Small intestine (tissue), 16 donors: ENCODE measurements at places on chromosomes 2 and 18.

DNA sequence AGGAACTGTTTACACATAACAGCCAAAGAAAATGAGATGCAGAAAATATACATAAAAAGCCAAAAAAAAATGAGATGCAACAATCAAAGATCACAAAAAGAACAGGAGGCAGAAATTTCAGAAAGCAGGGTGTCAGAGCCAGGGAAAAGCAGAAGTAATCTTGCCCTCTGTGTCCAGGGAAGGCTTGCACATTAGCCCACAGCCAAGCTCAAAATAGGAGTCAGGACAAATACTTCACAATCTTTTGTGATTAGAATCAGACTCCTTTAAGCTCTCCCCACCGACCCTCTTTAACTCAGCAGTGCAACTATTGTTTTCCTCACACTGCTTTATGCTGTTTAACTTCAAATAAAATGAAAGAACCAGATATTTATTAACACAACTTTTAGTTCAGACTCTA, 34.6 kb downstream of the IAH1 start:
- no peak for DNase-seq

DNA sequence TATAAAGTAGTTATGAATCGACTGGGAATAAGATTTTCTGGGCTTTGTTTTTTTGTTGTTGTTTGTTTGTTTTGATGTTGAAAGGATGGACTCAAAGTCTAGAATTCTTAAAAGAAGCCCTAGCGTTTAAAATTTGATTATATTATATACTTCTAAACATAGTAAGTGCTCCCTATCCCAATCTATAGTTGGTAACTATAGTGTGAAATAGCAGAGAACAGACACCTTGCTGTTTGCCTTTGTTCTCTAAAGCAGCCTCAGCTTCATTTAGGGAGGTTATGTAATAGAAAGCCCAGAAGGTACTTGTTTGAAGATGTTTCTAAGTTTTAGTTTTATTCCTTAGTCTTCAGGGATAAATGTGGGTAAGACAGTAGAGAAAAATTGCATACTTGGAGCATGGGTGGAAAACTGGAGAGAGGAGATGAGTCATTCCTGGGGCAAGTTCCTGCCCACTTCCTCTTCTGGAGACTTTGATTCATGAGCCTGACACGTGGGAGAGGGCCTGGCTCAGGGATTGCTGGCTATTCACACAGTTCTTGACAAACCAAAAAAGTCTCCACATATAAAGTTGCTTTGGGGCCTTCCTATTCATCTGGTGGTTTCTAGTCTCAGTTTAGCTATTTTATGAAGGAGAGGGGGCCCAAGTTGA, 131.9 kb downstream of the MYO1B start:
- DNase-seq, result peak; percentile 94

DNA sequence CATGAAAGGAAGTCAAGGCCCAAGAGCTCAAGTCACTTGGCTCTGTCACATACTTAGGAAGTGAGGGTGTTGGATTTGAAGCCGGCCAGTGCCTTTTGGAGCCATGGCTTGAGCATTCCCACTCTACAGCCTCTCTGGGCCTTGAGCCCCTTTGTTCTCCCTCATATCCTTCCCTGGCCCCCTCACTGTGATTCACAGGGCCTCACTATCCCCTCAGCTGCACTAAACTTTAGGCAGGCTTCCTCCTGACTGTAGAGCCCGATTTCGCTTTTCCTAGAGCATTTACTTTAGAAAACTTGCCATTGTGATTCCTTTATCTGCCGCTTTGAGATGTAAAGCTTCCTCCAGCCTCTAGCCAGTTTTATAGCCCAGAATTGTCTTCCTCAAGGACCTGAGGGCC, 107.6 kb downstream of the FBXO15 start:
- no peak for DNase-seq

DNA sequence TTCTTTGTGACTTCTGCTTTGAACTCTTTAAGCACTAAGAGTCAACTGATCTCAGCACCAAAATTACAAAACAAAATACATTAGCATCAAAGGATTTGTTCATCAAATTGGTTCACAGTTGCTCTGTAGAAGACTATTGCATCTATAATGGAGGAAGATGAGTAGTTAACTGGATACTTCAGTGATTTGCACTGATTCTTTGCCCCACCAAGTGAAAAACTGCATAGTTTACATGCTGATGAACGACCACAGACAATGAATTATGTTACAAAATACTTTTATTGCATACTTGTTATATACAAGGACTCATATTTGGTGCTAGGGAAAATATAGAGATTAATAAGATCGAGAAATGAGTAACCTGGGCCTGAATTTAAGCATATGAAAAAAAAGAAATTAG, 107.2 kb downstream of the SCG2 start:
- DNase-seq, result no peak

- DNase-seq, result peak; percentile 49
Observed at GRCh38 chr2:203582468-203582867, 47.4 kb upstream of the RAPH1 start.
